CD4-positive, alpha-beta T cell treated with Interleukin-15 for 4 hours (primary cell): ENCODE measurements at places on chromosomes 13 and 19.

GRCh38 chr13:23381866-23382265 is 51.6 kb downstream of the SACS start:
- DNase-seq: no peak

DNA sequence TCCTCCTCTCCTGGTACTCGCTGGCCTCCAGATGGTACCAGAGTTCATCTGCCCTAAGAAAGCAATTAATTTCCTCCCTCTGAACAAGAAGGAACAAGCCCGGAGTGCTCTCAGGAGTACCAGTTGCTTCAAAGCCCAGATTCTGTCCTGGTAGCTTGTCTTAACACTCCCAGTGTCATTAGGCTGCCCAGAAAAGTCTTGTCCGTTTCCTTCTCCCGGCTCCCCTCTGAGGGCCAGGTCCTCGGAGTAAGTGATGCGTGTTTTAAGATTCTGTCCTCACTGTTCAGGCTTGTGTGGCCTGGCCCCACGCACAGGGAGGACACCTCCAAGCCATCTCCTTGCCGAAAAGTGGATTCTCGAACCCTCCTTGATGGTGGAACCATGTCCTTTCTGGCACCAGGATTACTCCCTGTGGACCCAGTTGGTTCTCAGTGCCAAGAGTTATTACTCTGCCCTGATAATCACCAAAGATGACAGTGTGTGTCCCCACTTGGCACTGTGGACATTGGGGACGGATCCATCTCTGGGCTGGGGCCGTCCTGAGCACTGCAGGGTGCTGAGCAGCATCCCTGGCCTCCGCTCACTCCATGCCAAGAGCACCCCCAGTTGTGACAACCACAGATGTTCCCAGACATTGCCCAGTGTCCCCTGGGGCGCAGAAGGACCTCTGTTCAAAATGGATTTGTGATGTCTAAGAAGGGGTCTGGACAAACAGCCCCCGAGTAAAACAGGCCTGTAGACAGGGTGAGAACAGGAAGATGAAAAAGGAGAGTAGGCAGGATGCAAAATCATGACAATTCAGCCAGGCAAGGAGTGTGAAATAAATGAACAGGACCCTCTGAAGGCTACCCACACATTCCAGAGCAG is 52.4 kb downstream of the RFX2 start:
- DNase-seq: no peak

GRCh38 chr19:45136507-45137178 is 24.1 kb downstream of the NKPD1 start:
- DNase-seq: no peak

- no peak for DNase-seq
These were observed at the start of gene MADCAM1 for GRCh38 chr19:496112-496665. TSS of gene MADCAM1 (plus strand) at chr19:496486. CDS start at chr19:496500, 14 bp downstream.

DNA sequence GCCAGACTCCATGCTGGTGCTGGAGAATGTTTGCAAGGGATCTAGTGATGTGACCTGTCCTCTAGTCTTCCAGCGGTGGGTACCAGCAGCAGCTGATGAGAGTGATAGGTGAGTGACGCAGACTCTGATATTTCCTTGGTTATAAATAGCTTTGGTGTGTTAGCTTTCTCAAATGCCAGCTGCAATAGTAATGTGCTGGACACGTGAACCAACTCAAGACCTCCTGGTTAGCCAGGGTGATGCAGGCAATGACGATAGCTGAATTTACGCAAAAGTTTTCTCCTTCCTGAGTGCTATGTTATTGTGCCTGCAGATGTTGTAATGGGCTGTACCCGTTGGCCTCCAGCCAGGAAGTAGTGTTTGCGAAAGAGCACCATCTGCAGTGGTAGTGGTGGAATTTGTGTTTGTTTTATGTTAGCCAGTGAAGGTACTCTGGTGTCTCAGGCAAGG is 129.5 kb downstream of the CYSLTR2 start:
- no peak for DNase-seq

GRCh38 chr13:98467263-98467985 is 109.5 kb downstream of the STK24 start:
- DNase-seq: no peak

GRCh38 chr13:48656608-48657007 is 2.9 kb downstream of the CYSLTR2 start:
- DNase-seq: no peak
